ENCODE measurements at places on chromosomes 4 and X.

DNA sequence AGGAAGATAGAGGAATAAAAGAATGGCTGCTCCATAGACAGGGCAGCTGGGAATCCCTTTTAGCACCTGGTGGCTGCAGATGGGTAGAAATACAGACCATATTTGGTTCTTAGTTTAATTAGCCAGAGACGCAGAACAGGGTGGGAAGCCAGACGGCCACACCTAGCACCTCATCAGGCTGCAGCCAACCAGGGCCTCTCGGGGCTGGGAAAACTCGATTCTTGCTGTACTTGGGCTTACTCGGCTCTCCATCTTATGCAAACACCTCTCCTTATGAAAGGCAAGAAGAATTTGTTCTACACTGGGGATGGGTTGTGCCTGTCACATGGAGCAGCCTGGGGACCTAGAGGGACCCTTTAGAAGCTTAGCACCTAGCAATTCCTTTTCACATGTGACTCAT is 19.7 kb downstream of the IRAK1 start:
- DNase-seq = no peak

DNA sequence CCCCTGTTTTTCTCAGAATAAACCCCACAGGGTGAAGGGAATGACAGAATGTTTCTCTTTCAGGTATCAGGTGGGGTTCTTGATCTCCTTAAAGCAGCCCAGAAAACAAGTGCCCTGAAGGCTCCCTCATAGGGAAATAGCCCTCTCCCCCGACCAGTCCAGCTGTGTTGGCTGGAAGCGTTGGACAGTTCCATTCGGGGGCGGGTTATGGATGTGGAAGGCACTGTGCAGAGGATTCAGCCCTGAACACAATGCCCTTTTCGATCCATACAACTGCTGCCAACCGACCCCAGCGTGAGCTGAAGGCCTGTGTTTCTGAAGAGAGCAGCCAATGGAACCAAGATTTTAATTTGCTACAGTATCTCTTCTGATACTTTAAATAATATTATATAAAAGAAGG is 41.5 kb downstream of the SEL1L3 start:
- DNase-seq = no peak

DNA sequence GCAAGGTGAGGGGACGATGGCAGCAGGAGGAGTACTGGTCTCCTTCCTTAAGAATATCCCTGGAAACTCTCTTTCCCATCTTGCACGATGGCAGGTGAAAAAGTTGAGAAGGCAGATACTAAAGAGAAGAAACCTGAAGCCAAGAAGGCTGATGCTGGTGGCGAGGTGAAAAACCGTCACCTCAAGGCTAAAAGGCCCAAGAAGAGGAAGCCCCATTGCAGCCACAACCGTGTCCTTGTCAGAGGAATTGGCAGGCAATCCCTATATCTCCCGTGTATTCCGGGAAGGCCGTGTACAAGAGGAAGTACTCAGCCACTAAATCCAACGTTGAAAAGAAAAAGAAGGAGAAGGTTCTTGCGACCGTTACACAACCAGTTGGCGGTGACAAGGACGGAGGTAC is 40.0 kb downstream of the CRLF2 start:
- no peak for DNase-seq

DNA sequence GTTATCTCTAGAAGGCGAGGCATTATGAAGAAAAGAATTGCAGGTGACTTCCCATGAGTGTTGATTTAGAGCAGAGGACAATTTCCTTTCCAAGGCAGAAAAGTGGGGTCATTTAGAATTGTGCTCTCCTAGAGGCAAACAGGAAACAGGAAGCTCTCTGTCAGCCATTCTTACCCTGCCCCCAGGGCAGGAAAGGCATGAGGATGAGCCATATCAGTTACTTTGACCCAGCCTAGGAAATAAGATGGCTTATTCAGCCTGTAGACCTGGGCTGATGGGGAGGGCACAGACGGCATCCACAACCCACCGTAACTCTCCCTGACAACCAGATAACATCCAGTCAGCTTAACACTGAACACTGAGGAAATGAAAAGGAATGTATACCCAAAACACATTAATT is 88.8 kb upstream of the KDR start:
- DNase-seq = no peak

GRCh38 chr4:38759113-38759789 is 23.5 kb downstream of the TLR10 start:
- DNase-seq = peak; percentile 34

DNA sequence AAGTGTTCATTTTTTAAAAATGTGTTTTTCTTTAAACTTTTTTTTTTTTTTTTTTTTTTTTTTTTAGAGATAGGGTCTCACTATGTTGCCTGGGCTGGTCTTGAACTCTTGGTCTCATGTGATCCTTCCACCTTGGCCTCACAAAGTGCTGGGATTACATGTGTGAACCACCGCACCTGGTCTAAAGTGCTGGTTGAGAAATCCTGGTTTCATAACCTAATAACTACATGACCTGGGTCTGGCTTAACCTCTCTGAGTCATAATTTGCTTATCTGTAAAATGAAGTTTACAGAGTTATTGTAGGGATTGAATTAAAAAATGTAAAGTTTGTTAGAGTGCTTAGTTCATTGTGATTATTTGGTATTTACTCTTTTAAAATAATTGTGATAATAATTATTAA is 5.2 kb downstream of the HSD17B13 start:
- DNase-seq = no peak

DNA sequence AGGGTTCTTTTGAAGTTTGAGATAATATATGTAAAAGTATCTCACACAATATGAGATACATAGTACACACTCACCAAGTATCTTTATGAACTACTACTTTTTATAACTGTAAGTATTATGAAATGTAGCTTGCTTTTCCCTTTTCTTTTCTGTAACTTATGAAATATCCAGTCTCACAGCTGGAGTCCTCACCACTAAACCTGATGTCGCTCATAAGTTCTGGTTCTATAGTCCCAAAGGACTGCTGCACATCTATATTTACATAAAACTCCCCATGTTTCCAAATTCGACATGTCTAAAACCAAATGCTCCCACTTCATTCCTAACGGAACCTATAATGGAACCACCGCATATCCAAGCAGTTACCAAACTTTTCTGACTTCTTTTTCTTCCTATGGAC is 186.5 kb upstream of the SLC7A11 start:
- DNase-seq = no peak

Measured in GM13977 (cell line).